Muscle of leg (tissue), 16 donors: ENCODE measurements at places on chromosomes 1 and 21. TPM values are rescaled to one million over a fixed set of nuclear protein-coding genes. Genes with fewer than 3 reads are reported as not detected.

DNA sequence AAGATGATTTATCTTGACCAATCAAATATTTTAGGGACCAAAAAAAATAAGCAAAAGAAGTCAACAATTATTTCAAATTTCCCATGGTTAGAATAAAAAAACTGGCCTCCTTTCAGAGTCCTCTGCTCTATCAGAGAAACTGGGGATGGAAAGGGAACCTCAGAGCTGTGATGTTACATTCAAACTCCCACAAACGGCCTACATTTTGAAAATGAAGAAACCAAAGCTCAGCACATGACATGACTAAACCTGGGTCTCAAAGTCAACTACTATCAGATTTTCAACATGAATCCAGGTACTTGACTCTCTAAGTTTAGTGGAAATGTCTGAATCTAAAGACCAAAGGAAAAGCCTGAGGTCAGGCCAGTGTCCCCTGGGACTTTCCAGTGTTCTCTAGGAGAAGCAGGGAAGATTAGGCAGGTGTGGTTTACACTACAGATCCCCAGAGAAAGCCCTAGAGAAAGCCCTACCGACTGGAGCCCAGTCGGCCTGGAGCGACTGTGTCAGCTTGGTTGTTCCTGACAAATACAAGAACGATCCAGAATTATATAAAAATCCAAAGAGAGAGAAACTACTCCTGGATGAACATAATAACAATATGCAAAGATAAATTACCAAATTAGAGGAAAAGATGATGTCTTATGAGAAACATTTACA is 24.8 kb downstream of the JAK1 start:
- DNase-seq, result no peak

DNA sequence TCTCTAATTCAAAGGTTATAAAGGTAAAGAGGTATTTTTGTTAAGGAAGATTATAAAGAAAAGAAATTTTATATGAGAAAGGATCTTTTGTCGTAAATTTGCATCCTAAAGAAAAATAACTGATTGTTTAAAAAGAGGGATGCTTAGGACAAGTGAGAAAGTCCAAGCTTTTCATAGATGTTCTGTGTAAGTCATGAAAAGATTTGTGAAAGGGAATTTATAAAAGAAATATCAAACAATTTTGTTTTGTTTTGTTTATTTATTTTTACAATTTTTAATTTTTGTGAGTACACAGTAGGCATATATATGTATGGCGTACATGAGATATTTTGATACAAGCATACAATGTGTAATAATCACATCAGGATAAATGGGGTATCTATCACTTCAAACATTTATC is 145.2 kb downstream of the ADSS2 start:
- no peak for DNase-seq

GRCh38 chr1:155961937-155962336 is 16.4 kb downstream of the ARHGEF2 start:
- DNase-seq, result no peak

The RASAL2 gene
- total RNA-seq, result 11.5 TPM

The PCSK9 gene
- total RNA-seq, result 3.1 TPM

The TEX35 gene
- total RNA-seq, result not detected
